Kidney tubule cell (primary cell): ENCODE measurements at places on chromosomes 1 and 21.

DNA sequence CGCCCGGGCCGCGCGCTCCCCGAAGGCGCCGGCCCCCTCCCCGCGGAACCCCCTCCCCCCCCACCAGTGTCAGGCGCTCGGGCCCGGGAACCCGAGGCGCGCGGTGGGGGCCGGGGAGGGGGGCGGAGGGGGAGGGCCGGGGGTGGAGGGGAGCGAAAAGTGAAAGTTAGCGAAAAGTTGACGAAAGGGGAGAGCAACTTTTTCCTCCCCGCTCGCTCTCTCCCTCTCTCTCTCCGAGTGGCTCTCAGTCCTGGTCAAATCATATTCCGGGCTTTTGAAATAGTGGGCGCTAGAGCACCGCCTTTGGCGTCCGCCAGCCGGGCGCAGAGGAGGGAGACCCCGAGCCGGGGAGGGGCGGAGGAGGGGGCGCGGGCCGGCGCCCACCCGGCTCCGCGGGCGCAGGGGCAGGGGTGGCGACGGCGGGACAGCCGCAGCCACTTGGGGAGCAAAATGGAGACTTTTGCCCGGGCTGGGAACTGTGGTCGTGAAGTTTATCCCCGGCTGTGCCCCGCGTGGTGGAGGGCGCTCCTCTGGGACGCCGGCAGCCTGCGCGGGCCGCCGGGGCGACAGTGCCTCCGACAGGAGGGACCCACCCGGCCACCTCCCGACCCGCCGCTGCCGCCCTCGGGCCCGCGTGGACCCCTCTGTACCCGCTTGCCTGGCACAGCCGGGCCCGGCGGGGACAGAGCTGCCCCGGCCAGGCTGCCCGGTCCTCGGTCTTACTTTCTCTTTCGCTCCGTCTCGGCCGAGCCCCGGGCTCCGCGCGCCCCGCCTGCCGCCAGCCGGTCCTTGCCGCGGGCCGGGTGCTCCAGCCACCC, 697 bp downstream of the PRDM16 start:
- peak; percentile 54 for DNase-seq

DNA sequence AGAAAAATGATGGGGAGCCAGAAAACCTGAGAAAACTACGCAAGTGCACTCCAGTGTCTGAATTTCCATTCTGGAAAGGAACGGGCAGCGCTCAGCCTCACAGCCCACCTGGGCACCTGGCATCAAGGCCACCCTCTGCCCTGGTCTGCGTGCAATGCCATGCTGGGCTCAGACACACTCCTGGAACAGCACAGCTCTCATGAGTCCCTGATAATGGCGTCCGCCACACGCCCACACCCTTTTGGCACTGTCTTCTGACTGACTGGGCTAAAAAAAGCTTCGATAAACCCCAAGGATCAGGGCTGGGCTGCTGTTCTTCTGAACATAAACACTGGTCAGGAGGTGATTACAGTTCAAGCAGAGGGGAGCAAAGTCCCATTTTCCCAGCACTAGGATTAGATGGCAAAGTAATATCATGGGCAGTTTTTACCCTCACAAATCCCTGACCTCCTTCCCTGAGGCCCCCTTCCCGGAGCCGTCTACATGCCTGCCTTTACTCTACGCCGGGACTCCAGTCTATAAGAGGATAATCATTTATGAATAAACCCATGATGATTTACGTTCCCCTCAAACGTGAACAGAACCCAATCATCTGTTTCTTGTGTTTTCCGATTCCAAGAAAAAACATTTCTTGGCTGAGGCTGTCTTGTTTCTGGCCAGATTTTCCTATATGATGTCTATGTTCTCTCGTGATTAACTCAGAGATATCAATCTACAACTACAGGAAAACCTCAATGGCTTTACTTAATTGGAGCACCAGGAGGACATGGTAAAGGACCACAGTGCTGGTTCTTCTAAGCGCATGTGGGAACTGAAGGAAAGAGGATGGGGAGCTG, 22.6 kb downstream of the RCAN1 start:
- DNase-seq, result no peak

- DNase-seq, result no peak
Measured at GRCh38 chr1:116178837-116179236, 67.6 kb downstream of the MAB21L3 start.

DNA sequence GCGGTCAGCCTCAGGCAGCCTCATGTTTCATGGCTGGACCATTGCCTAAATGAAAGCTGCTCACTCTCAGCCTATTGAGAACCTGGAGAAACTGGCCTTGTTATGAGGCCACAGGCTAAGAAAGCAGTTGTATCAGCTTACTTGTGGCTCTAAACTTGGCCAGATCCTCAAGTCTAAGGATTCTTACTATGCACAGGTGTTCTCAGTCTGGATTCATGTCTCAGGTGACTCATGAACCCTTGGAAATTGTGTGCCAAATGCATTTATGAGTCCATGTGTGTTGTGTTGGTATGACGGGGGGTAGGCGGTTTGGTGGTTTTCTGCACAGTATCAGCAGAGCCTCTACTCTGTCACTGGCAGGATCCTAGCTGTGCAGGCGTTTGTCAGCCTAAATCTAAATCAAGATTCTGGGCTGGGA, 90.4 kb downstream of the ROR1 start:
- DNase-seq, result peak; percentile 40

- DNase-seq, result peak; percentile 79
Measured at GRCh38 chr1:59434336-59434735, 137.4 kb downstream of the FGGY start.

DNA sequence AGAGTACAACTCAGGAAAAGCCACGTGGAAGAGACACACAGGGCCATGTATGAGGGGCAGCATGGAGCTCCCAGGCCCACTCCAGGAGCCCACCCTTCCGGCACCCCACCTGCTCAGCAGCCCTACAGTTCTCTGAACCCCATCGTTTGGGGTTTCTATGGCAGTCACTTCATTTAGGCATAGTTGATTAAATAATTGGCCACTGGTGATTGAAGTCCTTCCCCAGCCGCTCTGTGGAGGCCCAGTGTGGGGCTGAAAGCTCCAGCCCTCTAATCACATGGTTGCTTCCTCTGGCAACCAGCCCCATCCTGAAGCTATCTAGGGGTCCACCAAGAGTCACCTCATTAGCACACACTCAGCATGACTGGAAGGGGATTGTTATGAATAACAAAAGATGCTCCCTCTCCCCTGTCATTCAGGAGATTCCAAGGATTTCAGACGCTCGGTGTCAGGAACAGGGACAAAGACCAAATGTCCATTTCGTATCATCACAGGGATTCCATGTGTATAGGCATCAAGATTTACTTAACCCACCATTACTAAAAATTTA, 12.2 kb upstream of the S100A7A start:
- no peak for DNase-seq

- no peak for DNase-seq
Measured at GRCh38 chr1:53375440-53375839, 47.6 kb upstream of the LRP8 start.

GRCh38 chr1:37841652-37842051, 17.7 kb downstream of the MTF1 start:
- no peak for DNase-seq

GRCh38 chr1:2221271-2221670, 6.8 kb upstream of the SKI start:
- DNase-seq, result no peak

DNA sequence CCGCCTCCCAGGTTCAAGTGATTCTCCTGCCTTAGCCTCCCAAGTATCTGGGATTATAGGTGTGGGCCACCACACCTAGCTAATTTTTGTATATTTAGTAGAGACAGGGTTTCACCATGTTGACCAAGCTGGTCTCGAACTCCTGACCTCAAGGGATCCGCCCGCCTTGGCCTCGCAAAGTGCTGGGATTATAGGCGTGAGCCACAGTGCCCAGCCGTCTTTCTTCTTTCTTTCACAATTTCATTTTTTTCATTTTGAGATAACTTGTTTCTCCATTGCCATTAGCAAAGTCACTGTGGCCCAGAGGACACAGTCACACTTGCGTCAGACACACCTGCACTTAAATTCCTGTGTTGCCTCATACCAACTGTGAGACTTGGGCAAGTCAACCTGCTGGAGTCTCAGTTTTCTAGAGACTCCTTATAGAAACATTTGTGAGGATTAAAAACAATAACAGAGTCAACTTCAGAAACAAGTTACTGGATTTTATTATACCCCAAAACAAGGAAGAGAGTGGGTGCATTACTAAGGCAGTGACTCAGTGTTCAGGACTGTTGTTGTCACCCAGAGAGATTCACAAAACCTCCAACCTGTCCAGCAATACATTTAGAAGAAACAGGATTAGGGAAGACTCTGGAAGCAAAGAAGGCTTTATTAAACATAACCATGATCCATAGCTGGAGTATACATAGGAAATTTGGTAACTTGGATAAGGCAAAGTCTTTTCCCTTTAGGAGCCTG, 2.6 kb downstream of the TEDDM1 start:
- peak; percentile 65 for DNase-seq

- no peak for DNase-seq
Measured at GRCh38 chr1:162844153-162844552, 16.8 kb downstream of the CCDC190 start.
